ENCODE measurements at places on chromosomes 2 and 18.

DNA sequence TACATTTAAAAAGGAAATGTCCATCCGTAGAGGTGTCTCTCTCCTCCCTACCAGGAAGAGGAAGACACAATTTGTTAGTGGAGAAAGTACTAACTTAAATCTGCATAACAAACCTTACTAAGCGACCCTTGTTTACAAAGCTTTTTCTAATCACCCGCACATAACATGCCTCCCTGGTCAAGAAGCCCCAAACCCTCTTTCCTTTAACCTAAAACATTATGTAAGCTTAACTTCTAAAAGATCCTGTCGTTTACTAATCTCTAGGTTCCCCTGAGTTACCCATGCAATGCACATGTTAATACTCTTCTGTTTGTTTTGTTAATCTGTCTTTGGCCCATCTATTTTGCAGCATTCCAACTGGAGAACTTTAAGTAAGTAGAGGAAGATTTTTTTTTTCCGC is 630.3 kb upstream of the NRXN1 start:
- no peak for DNase-seq

GRCh38 chr2:2075875-2076529 is 255.1 kb downstream of the MYT1L start:
- no peak for DNase-seq

DNA sequence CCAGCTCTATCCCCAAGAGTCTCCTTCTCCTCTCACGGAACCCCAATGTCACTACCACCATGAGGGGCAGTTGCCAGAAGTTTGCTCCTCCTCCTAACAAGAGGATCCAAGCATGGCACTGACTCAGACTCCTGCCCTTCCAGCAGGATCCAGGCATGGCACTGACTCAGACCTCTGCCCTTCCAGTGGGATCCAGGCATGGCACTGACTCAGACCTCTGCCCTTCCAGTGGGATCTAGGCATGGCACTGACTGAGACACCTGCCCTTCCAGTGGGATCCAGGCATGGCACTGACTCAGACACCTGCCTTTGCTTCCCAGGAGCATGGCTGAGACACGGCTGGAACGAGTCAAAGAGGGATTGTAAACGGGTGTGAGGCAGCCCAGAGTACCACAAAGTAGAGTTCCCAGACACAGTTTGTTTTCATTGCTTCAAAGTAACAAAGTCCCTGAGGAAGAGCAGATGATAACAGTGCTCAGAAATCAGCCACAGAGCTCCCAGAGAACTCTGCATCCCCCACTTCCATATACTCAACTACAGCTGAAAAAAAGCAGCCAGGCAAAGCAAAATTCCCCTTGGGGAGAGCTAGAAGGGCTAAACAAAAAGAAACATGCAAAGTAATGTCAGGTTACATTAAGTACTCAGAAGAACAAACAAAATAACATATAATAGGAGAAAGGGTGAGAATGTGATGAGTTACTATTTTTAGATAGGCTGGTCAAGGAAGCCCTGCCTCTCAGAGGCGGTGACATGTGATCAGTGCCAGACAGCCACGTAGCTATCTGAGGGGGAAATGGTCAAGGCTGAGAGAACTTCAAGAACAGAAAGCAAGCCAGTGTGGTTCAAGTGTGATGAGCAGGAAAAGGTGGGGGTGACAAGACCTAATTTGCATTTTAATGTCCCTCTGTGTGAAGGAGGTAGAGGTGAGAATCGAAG is 3.0 kb downstream of the BUB1 start:
- no peak for DNase-seq

GRCh38 chr2:24024996-24025663 is 15.2 kb downstream of the MFSD2B start:
- DNase-seq: no peak

DNA sequence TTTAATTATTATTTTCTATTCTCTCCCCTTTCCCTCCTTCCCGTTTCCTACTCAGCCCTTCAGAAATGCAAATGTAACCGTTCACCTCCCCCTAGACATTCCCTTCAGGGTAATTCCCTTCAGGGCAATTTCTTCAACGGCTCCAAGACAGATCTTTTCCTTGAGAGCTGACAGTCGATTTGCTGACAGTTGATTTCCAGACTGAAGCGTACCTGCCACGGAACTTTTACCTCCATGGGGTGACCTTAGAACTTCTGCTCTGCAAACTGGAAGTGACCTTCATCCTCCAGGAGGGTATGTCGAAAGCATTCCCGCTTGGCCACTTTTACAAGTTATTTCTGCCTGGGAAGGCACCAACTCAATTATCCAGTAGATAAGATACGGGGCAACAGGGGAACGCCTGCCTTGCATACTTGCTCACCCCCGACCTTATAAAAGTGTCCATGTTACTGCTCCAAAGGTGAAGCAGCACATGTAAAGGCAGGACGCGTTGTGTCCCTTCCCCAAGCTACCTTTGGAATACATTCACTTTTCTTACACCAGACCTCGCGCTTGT is 18.5 kb downstream of the B3GNT7 start:
- DNase-seq: no peak

DNA sequence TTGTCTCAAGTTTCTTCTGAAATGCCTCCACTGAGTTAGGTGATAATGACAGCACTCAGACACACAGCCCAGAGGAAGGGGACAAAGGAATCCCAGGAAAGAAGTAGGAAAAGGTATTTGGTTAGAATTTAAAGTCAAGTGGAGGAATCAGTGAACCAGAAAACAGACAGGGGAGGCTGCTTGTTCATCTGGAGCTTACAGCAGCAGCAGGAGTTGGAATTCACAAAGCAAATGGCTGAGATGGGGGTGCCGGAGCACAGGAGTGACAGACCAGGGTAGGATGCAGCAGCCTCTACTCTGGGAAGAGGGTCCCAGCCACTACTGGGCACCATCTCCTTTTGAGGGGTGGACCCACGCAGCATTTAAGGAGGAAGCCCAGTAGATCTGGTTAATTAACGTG is 104.8 kb downstream of the ST6GAL2 start:
- DNase-seq: no peak

GRCh38 chr2:160062292-160063005 is at the start of gene PLA2R1:
Gene PLA2R1 (minus strand): TSS chr2:160062615. CDS start chr2:160062403, 212 bp downstream.
- no peak for DNase-seq

- no peak for DNase-seq
These were observed 22.0 kb upstream of the STPG4 start for GRCh38 chr2:47177043-47177565.

GRCh38 chr2:4122726-4123125 is 419.4 kb downstream of the DCDC2C start:
- no peak for DNase-seq

DNA sequence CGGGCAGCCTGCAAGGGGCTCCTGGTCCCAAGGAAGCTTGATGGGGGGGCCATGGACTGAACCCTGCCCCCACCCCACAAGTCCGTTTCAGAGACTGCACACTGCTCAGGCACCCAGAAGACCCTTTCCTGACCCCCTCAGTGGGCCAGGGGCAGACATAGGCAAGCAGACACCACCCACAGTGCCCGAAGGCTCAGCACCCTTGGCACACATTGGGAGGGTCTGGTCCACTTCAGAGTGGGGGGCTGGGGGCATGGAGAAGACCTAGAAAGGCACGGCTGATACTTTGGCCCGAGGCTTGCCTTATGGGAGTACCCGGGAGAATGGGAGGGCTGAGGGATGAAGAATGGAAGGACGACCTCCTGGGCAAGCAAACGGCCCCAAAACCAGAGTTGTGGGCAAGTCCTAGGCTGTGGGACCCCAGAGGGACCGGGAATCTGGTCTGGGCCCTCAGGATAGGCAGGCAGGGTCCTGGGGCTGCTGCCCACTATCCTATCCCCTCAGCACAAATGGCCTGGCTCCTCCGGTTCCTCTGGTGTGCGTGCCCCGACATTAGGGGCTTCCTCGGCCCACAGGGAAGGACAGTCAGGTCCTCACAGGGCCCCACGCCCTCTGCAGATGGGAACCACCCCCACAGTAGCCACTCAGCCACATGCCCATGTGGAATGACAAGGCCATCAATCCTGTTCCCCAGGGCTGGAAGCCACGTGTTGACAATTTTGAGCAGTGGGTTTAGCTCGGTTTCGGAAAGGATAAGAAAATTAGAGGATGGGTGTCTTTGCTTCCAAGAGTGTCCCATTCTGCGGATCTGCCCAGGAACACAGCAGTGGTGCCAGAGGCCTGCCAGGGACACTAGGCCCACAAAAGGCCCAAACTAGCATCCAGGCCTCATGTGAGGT is 15.0 kb upstream of the GPC1 start:
- DNase-seq: no peak

GRCh38 chr2:176692533-176692932 is 423.3 kb downstream of the MTX2 start:
- DNase-seq: no peak

GRCh38 chr2:225309516-225309915 is 90.0 kb upstream of the NYAP2 start:
- no peak for DNase-seq

DNA sequence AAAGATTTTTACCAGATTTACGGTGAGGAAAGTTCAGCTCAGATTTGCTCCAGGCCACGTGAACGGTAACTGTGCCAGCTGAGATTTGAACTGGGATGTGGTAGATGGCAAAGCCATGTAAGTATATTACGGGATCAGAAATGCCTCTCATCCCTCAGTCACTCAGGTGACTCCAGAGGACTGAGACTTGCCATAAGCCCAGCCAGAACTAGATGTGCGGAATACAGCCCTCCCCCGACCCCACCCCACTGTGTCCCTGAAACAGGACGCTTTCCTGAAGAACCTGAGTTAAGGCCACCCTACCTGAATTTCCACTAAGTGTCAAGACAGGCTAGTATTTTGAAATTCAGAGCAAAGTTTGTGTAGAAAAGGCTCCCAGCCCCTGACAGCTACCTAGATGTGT is 1.3 kb upstream of the FHL2 start:
- no peak for DNase-seq

GRCh38 chr2:107407017-107407416 is 419.7 kb upstream of the RGPD4 start:
- no peak for DNase-seq

DNA sequence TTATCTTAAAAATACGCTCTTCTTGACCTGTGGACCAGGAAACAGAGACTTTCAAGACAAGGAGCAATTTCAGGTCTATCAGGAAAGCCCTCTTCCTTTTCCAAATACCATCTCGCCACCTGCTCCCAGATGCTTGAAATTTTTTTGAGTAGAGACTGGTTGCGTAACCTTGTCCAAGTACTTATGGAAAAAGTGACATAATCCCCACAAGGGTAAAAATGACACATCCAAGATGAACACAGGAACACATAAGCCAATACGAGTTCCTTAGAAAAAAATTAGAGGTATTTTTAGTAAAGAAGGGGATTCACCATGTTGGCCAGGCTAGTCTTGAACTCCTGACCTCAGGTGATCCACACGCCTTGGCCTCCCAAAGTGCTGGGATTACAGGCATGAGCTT is 1.8 kb downstream of the SERPINB13 start:
- no peak for DNase-seq

DNA sequence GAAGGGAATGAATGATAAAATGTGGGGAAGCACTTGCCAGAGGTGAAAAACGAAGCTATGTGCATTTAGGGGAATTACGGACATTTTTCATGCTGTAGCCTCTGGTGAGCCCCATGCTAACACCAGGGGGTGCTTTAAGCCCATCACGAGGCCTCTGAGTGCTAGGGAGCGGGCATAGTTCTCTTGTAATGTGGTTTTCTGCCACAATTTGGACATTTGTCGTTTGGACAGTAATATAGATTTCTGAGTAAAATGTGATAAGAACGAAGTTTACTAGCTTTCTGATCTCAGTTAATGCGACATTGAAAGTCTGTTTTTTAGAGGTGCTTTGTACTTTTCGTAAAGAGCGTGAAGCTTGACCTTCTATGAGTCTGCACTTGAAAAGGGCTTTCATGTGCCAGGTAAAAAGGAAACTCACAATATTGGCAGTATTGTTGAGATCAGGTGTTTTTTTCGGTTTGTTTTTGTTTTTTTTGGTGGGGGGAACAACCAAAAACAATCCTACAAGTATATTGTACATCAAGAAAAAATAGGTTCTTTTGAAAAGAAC is 50.6 kb downstream of the TRAF3IP1 start:
- DNase-seq: no peak

GRCh38 chr18:69981948-69982347 is 34.3 kb upstream of the CD226 start:
- DNase-seq: no peak
